Upper lobe of right lung (tissue), 1 donor: ENCODE measurements at places on chromosomes 12 and 14. TPM values are rescaled to one million over a fixed set of nuclear protein-coding genes. Genes with fewer than 3 reads are reported as not detected.

Gene KCNMB4
- 6.0 TPM for total RNA-seq

DNA sequence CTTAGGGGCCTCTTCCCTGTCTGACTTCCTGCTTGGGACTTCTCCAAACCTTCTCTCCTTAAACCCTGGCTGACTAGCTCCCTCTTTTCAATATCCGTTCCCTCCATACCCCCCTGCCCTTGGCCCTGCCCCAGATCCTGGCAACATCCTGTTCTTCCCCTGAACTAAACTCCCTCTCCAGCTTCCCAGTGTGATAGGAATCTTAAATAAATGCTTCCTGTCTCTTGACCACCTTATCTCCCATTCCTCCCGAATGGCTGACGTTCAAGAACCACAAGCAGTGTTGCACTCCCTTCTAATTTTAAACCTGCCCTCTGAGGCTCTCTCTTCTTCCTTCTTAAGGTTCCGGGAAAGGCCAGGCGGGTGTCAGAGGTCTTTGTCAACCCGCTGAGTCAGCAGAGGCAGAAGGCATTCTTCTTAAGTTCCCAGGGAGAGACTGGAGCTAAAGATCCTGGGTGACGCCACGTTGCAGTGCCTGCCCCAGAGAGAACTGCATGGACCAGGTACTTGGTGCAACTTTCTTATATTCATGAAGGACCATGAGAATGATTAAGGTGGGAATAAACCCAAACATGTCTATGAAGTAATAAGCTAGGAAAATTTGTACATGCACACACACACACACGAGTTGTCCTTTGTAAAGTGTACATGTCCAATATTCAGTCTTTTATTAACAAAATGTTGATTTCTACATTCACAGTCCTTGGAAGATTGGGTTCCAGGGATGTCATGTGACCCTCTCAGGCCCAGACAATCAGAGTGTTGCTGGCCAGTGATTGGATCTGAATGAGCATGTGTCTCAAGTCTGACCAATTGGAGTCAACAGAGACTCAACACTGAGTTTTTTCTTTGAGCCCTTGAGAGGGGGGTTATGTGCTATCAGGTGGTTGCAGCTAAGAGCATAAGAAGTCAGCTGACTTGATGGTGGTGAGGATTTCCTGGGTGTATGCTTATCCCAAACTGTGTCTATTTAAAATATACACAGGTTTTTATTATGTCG is 420.2 kb upstream of the TBX3 start:
- DNase-seq, result no peak

DNA sequence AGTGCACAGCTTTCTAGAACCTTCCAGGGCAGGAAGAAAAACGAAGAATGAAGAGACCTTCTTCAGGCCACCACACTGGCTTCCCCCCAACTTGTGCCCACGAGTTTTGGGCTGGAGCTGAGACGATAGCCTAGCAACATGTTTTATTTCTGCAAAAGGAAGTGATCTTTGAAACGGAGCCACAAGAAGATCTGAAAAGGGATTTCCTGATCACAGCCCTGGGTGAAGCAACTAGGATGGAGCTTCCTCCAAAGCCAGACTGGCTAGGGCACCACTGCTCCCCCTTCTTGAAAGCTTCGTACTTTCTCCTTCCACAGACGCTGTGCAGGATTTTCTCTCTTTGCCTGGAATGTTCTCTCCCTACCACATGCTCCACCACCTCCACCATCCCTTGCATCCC is 418.3 kb downstream of the MED13L start:
- no peak for DNase-seq

Gene OR6C2
- total RNA-seq, result not detected

GRCh38 chr12:27627123-27627852 is 69.0 kb upstream of the REP15 start:
- no peak for DNase-seq
